Stimulated activated naive CD8-positive, alpha-beta T cell treated with anti-CD3 and anti-CD28 coated beads, Interleukin-15, Interleukin-2, amounts not matched to agents 100 U/mL and 50 U/mL, for 24 hours (primary cell): ENCODE measurements at places on chromosomes 3 and 15.

DNA sequence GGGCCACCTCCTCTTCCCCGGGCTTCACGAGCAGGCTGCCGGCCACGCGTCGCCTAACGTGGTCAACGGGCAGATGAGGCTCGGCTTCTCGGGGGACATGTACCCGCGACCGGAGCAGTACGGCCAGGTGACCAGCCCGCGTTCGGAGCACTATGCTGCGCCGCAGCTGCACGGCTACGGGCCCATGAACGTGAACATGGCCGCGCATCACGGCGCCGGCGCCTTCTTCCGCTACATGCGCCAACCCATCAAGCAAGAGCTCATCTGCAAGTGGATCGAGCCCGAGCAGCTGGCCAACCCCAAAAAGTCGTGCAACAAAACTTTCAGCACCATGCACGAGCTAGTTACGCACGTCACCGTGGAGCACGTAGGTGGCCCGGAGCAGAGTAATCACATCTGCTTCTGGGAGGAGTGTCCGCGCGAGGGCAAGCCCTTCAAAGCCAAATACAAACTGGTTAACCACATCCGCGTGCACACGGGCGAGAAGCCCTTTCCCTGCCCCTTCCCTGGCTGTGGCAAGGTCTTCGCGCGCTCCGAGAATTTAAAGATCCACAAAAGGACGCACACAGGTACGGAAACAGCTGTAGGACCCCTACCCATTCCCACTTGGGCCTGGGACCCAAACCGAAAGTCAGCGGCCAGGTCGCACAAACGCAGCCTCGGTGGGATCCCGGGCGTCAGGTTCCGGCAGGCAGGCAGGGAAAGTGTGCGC is 1.5 kb downstream of the ZIC1 start:
- DNase-seq, result no peak

- no peak for DNase-seq
Measured at GRCh38 chr15:93042211-93042610, 46.8 kb downstream of the RGMA start.

GRCh38 chr15:73495181-73495580 is 52.2 kb downstream of the REC114 start:
- DNase-seq, result no peak

- no peak for DNase-seq
Measured at GRCh38 chr3:169564883-169565282, 98.6 kb downstream of the MECOM start.

GRCh38 chr3:43082457-43082856 is 23.4 kb downstream of the POMGNT2 start:
- DNase-seq, result no peak

DNA sequence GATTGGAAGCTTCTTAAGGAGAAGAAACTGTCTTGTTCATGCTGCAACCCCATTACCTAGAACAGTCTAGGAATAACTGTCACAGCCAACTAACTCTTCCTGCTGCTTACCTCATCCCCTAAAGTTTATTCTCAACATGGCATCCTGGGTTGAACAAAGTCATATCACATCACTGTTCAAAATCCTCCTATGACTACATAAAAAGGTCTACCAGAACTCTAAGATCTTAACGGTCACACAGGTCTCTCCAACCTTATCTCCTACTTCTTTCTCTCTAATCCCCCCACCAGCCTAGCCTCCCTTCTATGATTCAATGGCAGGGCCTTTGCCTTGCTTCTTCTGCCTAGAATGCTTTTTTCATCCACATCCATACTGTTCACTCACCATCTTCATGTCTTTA is 69.3 kb downstream of the CLASP2 start:
- DNase-seq, result no peak

DNA sequence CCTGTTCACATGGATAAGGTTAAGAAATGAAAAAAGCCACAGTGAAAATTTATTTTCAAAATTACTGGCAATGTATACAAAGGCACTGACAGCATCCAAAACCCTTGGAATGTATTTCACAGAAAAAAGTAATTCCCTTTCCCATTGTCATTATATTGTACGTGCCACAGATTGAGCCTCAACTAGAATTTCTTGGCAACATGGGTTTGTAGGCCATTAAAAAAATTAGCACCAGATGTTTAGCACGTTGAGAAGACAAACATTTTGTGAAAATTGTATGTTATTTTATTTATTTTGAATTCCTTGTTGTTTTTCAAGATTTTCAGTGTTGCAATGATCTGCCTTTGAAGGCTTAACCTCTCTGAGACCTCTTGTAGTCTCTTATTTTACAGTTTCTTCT is 76.3 kb upstream of the EPHB3 start:
- DNase-seq, result no peak

- DNase-seq, result no peak
Measured at GRCh38 chr15:62698646-62699045, 343.9 kb upstream of the TPM1 start.

DNA sequence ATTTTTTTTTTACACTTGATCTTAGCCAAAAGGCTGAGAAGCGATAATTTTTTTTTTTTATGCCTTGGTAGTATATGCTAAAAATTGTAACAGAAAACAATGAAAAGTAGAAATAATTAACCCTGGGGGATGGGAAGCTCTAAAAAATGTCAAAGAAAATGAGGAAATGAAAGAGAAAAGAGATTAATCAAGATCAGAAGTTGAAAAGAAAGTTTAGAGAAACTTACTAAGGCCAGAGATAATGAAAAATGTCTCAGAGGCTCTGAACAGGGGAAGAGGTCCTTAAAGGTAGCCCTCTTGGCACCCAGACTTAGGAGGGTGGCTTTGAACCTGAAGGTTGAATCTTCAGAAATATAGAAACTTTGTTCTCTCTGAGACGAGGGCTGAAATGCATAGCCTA is 58.6 kb upstream of the ZBED2 start:
- DNase-seq, result no peak

GRCh38 chr15:64681424-64682024 is 93.9 kb downstream of the RBPMS2 start:
- no peak for DNase-seq

GRCh38 chr15:48547286-48547685 is 98.2 kb downstream of the FBN1 start:
- DNase-seq, result no peak

- DNase-seq, result no peak
Measured at GRCh38 chr3:24952388-24952787, 457.7 kb upstream of the THRB start.

- no peak for DNase-seq
Measured at GRCh38 chr3:196936288-196936687, 6.0 kb downstream of the NCBP2 start.

DNA sequence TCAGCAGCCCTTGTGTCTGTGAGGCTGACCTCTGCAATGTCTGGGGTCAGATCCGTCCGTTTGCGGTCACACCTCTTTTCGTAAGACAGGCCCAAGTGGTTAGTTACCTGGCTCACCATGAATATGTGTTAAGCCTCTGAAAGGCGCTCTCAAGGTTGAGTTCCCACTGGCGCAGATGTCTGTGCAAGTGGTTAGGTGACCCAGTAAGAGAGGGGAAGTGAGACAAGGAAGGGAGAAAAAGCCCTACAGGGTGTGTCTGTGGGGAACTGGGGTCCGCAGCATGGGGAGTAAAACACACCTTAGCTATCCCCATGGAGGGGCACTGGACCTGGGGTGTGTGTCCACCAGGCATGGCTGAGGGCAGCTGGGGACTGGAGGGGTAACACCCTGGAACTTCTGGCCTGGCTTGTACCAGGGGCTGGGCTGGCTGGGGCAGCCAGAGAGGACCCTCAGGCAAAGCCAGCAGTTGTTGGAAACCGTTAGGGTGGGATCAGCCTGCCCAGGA is 391.6 kb upstream of the PROK2 start:
- DNase-seq, result no peak

DNA sequence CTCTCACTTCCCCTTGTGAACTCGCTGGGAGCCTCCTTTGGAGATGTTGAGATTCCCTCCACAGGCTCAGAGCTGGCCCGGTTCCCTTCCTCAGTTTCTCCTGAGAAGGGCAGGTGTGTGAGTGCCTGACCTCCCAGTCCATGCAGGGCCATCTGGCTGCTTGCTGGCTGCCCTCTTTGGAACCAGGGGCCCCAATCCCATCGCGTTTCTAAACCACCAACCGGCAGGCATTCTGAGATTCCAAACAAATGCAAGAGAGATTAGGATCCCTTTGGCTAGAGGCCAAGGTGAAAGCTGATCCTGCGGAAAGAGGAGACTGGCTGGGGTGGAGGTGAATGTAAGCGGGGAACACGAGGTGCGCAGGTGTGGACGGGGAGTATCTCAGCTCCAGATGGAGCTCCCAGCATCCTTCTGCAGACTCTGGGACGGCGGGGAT is 2.9 kb upstream of the PRRT3 start:
- DNase-seq, result no peak

- DNase-seq, result peak; percentile 44
Measured at GRCh38 chr3:183253528-183254486, 754 bp downstream of the B3GNT5 start.

DNA sequence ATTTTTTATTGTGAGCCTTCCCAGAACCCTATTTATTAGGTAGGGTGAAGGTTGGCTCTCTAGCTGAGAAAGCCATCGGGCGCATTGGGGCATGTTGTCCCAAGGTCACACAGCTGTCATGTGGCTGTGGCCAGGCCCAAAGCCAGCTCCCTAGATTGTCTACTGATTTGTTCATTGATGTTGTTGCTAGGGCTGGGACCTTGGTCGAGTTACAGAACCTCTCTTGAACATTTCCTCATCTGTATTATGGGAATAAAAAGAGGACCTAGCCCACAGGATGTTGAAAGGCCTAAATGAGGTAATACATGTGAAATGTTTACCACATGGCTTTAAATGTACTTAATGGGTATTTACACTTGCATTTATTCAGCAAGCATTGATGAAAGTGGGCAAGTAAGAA is 252.5 kb downstream of the SUCLG2 start:
- no peak for DNase-seq

GRCh38 chr3:185750015-185750414 is 74.8 kb downstream of the IGF2BP2 start:
- no peak for DNase-seq

DNA sequence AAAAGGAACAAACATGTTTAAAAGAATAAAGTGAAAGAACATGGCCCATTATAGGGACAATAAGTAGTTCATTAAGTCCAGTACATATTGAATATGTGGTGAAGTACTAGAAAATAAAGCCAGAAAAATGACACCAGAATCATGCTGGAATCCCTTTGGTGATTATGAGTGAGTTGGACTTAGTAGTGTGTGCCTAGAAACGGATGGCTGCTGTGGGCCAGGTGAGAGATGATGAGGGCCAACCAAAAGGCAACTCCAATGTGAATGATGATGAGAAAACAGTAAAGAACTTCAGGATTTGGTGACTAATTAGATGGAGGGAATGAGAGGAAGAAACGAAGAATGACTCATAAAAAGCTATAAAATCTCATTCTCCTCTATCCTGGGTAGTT is 3.3 kb downstream of the CRYGS start:
- DNase-seq, result no peak

DNA sequence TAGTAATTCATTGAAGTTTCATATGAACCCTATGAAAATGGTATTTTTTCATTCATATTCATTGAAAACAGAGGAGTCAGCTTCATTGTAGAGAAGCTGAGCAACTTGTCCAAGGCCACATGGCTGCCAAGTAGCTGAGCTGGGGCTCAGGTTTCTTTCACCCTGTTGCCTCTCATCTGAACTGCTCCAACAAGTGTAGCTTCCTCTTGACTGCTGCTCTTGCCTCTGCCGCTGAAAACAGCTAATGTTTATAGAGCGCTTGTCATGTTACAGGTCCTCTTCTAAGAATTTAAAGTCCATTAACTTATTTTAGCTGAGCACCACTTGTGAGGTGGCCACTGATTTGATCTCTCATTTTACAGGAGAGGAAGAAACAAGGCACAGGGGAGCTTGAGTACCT is 81.1 kb downstream of the PDCD6IP start:
- no peak for DNase-seq

GRCh38 chr3:191070201-191070600 is 128.8 kb upstream of the OSTN start:
- DNase-seq, result no peak

DNA sequence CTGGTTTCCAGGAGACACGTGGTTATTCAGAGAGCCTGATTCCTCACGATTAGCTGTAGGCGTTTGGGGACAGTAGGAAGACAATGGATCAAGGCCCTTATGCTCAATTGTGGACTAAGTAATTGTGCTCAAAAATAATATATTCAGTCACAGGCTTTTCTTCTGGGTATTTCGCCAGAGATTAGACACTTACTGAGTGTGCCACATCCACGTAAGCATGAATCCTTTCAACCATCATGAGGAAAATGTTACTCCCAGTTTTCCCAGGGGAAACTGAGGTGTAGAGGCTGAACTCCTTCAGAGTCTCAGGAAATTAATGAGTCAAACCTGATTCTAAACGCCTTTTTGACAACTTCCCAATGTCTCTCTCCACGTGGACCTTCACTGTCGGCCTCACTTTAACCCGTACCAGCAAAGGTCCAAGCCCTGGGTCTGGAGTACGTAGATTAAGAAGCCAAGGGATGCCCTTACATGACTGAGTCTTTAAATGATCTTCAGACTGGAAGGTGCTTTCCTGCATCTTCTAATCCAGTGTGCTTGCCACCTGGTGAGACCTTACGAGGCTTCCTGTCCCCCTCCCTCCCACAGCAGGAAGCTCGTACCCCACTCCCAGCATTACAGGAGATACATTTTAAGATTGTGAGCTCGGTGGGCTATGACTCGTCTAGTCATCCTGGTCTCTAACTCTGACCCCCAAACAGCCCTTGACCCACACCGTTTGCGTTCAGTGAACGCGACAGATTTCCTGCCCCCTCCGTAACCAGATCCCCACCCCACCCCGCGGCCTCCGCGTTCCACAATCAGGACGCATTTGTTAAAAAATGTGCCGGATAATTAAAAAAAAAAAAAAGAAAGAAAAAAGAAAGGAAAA is 1.7 kb downstream of the PKM start:
- DNase-seq, result peak; percentile 41

GRCh38 chr15:92839696-92840095 is 60.4 kb upstream of the CHD2 start:
- DNase-seq, result no peak

DNA sequence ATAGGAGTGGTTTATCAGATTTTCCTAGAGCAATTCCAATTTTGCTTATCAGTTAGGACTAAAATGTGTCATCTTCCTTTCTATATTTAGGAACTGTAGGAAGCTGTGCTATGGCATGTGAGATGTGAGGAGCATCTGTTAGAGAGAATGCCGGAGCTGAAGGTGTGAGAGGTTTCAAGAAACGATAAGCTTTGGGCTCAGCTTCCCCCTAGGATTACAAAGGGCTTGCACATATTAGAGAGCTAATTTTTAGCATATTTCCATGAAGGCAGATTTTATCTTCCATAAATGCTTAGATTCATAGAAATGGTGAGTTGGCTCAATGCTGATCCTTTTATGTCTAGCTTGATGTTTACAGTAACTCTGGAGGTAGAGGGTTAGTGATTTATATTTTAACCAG is 120.2 kb downstream of the CNTN4 start:
- DNase-seq, result no peak
